Gastroesophageal sphincter (tissue), 4 donors: ENCODE measurements at places on chromosomes 4 and X. TPM values are rescaled to one million over a fixed set of nuclear protein-coding genes. Genes with fewer than 3 reads are reported as not detected.

- no peak for ATAC-seq
Observed at GRCh38 chr4:89493367-89493766, 185.8 kb upstream of the GPRIN3 start.

DNA sequence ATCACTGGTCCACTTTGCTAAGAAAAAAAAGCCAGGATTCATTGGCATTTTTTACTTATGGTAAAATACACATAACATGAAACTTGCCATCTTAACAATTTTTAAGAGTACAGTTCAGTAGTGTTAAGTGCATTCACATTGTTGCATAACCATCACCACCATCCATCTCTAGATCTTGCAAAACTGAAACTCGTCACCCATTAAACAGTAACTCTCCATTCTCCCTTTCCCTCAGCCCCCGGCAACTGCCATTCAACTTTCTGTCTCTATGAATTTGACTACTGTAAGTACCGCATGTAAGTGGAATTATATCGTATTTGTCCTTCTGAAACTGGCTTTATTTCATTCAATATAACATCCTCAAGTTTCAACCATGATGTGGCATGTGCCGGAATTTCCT lies 56.3 kb upstream of the LNX1 start:
- ATAC-seq = no peak

Gene H2BW2
- not detected for total RNA-seq

GRCh38 chr4:2272026-2272827 lies 10.3 kb upstream of the MXD4 start:
- no peak for ATAC-seq

- no peak for ATAC-seq
Observed at GRCh38 chr4:2834001-2834921, 9.4 kb upstream of the ADD1 start.

DNA sequence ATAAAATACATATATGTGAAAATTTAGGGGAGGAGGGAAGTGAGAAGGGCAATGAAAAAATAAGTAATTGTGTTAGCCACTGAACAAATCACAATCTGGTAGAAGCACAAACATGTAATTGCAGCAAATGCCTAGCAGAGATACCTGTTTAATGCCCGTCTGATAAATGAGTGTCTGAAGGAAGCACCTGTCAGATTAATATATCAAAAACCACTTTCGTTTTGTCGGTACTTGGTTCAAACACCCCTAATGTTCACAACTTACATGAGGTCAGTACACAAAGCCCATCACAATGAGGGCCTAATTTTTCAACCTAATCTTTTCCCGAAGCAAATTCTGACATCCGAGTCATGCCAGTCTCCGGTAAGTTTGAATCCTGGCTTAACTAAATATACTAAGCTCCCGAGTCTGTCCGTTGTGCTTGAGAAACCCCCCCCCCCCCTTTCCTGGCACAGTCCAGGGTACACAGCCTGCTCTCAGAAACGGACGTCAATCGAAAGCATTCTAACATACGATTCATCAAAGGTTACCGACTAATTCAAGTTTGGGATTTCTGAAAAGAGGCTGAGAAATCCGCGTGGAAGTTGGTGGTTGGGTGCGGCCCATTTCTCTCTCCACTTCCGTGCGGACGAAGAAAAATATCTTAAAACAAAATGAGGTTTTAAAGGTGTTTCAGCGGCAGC lies 758 bp downstream of the SDAD1 start:
- ATAC-seq = no peak

- ATAC-seq = no peak
Observed at GRCh38 chr4:54908763-54909162, 216.6 kb downstream of the KDR start.
